ENCODE measurements at places on chromosomes 5 and 9. TPM values are rescaled to one million over a fixed set of nuclear protein-coding genes. Genes with fewer than 3 reads are reported as not detected.

The PARP8 gene
- 0.28 TPM for total RNA-seq

The AJM1 gene
- 0.66 TPM for total RNA-seq

The FSD1L gene
- 3.4 TPM for total RNA-seq

The CTNND2 gene
- total RNA-seq, result not detected

The ANKRD18B gene
- total RNA-seq, result 3.9 TPM

The C9orf40 gene
- 3.0 TPM for total RNA-seq

The FCN2 gene
- not detected for total RNA-seq

The PTTG1 gene
- total RNA-seq, result 88.6 TPM

The GCNT1 gene
- 22.0 TPM for total RNA-seq

The GRM6 gene
- not detected for total RNA-seq

The LCN9 gene
- total RNA-seq, result not detected

The ARHGEF37 gene
- total RNA-seq, result 9.2 TPM

The MYMK gene
- total RNA-seq, result not detected
